ENCODE measurements at places on chromosomes 7 and 10. TPM values are rescaled to one million over a fixed set of nuclear protein-coding genes. Genes with fewer than 3 reads are reported as not detected.

- no peak for DNase-seq
- no peaks in the 10 kb centered on the region for H3K36me3 ChIP-seq
- no peaks in the 10 kb centered on the region for H3K4me1 ChIP-seq
- H3K27me3 ChIP-seq: no peaks in the 10 kb centered on the region
These were observed 229.5 kb downstream of the CNTNAP2 start for GRCh38 chr7:146346096-146346495.

GRCh38 chr10:116760919-116761318, 18.6 kb upstream of the HSPA12A start:
- H3K27ac ChIP-seq: no peak overlapping the region
- H3K27me3 ChIP-seq: no peaks in the 10 kb centered on the region
- no peak overlapping the region for H3K4me3 ChIP-seq

GRCh38 chr10:34474009-34474376, 341.1 kb downstream of the PARD3 start:
- H3K4me1 ChIP-seq: peaks cover 14% of the 10 kb centered on the region
- H3K27me3 ChIP-seq: no peaks in the 10 kb centered on the region
- H3K4me3 ChIP-seq: no peak overlapping the region
- no peak for DNase-seq

- no peaks in the 10 kb centered on the region for H3K27me3 ChIP-seq
- peak overlapping the region; percentile 91 for H3K27ac ChIP-seq
- no peak for DNase-seq
- H3K36me3 ChIP-seq: no peaks in the 10 kb centered on the region
- H3K4me3 ChIP-seq: no peak overlapping the region
- peaks cover under 1% of the 10 kb centered on the region for H3K4me1 ChIP-seq
These were observed 33.7 kb downstream of the PRKAG2 start for GRCh38 chr7:151843181-151843580.

- no peak overlapping the region for H3K27ac ChIP-seq
- no peaks in the 10 kb centered on the region for H3K36me3 ChIP-seq
- no peaks in the 10 kb centered on the region for H3K27me3 ChIP-seq
- H3K4me3 ChIP-seq: no peak overlapping the region
- no peak for DNase-seq
- no peaks in the 10 kb centered on the region for H3K4me1 ChIP-seq
These were observed 58.1 kb downstream of the ITGA8 start for GRCh38 chr10:15661574-15661973.

DNA sequence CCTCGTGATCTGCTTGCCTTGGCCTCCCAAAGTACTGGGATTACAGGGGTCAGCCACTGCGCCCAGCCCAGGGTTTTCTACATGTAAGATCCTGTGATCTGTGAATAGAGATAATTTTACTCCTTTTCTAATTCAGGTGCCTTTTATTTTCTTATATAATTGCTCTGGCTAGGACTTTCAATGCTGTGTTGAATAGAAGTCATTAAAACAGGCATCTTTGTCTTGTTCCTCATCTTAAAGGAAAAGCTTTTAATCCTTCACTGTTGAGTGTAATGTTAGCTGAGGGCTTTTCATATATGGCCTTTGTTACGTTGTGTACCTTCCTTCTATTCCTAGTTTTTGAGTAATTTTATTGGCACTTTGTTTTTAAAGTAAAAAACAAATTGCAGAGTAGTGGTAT, 26.6 kb downstream of the ANLN start:
- H3K27ac ChIP-seq: no peak overlapping the region
- no peaks in the 10 kb centered on the region for H3K4me1 ChIP-seq
- H3K36me3 ChIP-seq: no peaks in the 10 kb centered on the region
- no peak for DNase-seq

- no peaks in the 10 kb centered on the region for H3K36me3 ChIP-seq
- no peak for DNase-seq
- peaks cover 7% of the 10 kb centered on the region for H3K4me1 ChIP-seq
- H3K4me3 ChIP-seq: no peak overlapping the region
- H3K27me3 ChIP-seq: peaks cover 7% of the 10 kb centered on the region
These were observed 375.2 kb downstream of the RPS24 start for GRCh38 chr10:78408671-78409472.

GRCh38 chr7:94912085-94912484, 4.7 kb downstream of the PPP1R9A start:
- H3K4me1 ChIP-seq: peaks cover 6% of the 10 kb centered on the region
- no peaks in the 10 kb centered on the region for H3K36me3 ChIP-seq
- DNase-seq: no peak
- H3K4me3 ChIP-seq: no peak overlapping the region

DNA sequence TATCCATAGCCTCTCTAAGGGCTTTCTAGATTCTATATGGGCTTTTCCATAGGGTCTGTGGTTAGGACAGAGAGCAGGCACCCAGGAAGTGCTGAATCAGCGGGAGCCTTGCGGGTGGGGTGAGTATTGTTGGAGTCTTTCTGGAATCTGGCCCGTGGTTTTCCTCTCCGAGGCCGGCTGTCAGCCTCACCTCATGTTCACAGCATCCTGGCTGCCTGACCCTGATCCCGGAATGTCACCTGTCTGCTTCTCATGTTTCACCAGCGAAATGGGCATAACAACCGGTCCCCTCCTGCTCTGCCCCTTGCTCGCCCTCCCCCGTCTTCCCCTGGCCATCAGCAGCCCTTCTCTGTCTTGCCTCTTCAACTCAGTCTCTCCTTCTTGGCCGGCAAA, 36.5 kb downstream of the DDIT4 start:
- no peaks in the 10 kb centered on the region for H3K36me3 ChIP-seq
- H3K27ac ChIP-seq: no peak overlapping the region
- no peak for DNase-seq
- H3K4me3 ChIP-seq: no peak overlapping the region
- H3K4me1 ChIP-seq: peaks cover 19% of the 10 kb centered on the region

GRCh38 chr7:25638590-25639244, 410.4 kb upstream of the NPVF start:
- H3K27me3 ChIP-seq: no peaks in the 10 kb centered on the region
- no peak overlapping the region for H3K4me3 ChIP-seq
- H3K36me3 ChIP-seq: no peaks in the 10 kb centered on the region
- DNase-seq: no peak
- no peaks in the 10 kb centered on the region for H3K4me1 ChIP-seq
- H3K27ac ChIP-seq: no peak overlapping the region

- no peak overlapping the region for H3K4me3 ChIP-seq
- no peak for DNase-seq
- H3K27me3 ChIP-seq: no peaks in the 10 kb centered on the region
- no peaks in the 10 kb centered on the region for H3K36me3 ChIP-seq
- no peak overlapping the region for H3K27ac ChIP-seq
These were observed 131.2 kb upstream of the MKI67 start for GRCh38 chr10:128257428-128257827.

DNA sequence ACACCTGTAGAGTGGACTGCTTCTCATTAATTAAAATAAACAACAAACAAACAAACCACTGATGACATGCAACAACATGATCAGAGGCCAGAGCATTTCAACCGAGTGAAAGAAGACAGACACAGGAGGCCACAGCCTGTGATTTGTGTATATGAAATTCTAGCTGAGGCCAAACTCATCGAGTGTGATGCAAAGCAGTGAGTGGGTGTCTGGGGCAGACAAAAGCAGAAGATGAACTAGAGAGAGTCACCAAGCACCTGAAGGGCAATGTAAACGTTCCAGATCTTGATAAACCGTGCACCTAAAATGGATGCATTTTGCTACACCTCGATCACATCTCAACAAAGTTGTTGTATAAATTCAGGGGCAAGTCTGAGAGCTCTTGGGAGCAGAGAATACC, 108.4 kb downstream of the KLF6 start:
- H3K27me3 ChIP-seq: no peaks in the 10 kb centered on the region
- no peaks in the 10 kb centered on the region for H3K4me1 ChIP-seq
- no peak for DNase-seq

GRCh38 chr7:151006590-151007300, 15.9 kb downstream of the NOS3 start:
- H3K36me3 ChIP-seq: no peaks in the 10 kb centered on the region
- H3K4me1 ChIP-seq: peaks cover 2% of the 10 kb centered on the region
- DNase-seq: no peak
- H3K27ac ChIP-seq: no peak overlapping the region

DNA sequence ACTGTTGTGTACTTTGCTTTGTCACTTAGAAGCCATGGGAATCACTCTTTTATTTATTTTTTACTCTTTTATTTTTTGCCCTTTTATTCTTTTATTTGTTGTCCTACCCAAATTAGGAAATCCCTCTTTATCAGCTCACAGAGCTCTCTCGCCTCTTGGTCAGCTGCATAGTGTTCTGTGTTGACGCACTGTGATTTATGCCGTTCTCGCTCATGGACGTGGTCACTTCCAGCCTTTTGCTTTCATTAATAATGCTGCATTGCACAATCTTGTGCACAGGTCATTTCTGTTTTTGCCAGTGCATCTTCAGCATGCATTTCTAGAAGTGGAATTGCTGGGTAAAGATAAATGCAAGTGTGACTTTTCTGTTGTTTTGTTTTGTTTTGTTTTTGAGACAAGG, 42.3 kb downstream of the FBH1 start:
- H3K4me3 ChIP-seq: no peak overlapping the region
- H3K4me1 ChIP-seq: peaks cover 18% of the 10 kb centered on the region
- H3K27me3 ChIP-seq: no peaks in the 10 kb centered on the region
- peaks cover 14% of the 10 kb centered on the region for H3K36me3 ChIP-seq
- no peak for DNase-seq
- H3K27ac ChIP-seq: peak overlapping the region; percentile 70

DNA sequence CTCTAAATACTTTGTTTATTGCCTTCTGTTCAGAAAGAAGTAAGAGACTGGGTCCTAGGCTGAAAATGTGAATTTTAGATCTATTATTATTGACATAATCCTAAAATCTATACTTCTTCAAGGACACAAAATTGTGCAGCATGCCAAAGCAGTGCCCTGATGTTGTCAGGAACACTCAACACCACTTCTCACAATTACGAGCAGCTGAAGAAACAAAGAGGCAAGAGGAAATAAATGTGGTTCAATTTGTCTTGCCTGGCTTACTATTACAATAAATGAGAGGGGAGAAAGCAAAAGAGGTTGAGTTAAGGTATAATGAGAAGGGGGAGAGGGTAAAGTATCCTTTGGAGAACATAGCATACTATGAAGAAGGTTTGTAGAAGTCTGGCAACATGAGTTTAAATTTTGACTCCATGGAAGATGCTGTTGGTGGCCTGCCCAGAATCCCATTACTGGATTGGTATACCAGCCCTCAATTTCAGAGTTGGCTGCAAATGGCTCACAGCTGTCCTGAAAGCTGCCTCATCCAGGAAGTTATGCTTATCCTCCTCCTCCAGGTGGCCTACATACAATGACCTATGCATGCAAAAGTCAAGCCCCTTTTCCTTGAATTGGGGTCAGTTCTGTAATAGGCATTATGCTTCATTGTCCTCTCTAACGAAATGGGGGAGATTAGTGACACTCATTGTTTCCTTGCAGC, 274.6 kb upstream of the SMIM30 start:
- no peak overlapping the region for H3K27ac ChIP-seq
- no peak overlapping the region for H3K4me3 ChIP-seq
- DNase-seq: no peak
- no peaks in the 10 kb centered on the region for H3K36me3 ChIP-seq

GRCh38 chr10:124106241-124106879, 13.0 kb upstream of the CHST15 start:
- H3K4me3 ChIP-seq: no peak overlapping the region
- H3K27me3 ChIP-seq: no peaks in the 10 kb centered on the region
- no peak for DNase-seq
- H3K27ac ChIP-seq: peak overlapping the region; percentile 34
- no peaks in the 10 kb centered on the region for H3K36me3 ChIP-seq
- H3K4me1 ChIP-seq: no peaks in the 10 kb centered on the region

DNA sequence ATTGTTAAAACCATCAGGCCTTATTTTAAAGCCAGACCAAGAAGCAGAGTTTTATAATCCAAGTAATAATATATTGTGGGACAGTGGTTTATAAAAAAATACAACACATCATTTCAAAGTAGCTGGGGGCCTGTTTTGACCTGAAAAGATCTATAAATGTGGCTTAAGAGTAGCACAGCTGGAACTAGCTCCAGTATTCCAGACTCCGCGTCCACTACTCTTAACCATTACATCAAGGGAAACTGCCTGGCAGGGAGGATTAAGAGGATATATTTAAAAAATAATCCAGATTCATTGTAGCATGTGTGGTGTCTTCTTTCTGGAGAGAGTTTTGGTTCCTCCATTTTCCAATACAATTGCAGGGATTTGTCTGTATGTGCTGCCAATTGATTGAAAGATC, 67.3 kb downstream of the MET start:
- H3K4me1 ChIP-seq: peaks cover 45% of the 10 kb centered on the region
- H3K36me3 ChIP-seq: no peaks in the 10 kb centered on the region
- no peak for DNase-seq

DNA sequence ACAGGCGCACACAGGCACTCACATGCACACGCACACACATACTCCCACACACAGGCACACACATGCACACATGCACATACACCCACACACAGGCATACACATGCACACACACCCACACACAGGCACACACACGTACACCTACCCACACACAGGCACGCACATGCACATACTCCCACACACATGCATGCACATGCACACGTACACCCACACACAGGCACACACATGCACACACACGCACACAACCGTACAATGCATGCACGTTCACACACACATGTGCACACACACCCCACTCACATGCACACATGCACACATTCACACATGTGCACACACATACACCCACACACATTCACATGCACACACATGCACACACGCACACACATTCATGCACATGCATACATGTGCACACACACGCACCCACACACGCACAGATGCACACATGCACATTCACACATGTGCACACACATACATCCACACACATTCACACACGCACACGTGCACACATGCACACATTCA, 59.3 kb downstream of the MKI67 start:
- no peaks in the 10 kb centered on the region for H3K36me3 ChIP-seq
- no peak for DNase-seq
- no peaks in the 10 kb centered on the region for H3K27me3 ChIP-seq

DNA sequence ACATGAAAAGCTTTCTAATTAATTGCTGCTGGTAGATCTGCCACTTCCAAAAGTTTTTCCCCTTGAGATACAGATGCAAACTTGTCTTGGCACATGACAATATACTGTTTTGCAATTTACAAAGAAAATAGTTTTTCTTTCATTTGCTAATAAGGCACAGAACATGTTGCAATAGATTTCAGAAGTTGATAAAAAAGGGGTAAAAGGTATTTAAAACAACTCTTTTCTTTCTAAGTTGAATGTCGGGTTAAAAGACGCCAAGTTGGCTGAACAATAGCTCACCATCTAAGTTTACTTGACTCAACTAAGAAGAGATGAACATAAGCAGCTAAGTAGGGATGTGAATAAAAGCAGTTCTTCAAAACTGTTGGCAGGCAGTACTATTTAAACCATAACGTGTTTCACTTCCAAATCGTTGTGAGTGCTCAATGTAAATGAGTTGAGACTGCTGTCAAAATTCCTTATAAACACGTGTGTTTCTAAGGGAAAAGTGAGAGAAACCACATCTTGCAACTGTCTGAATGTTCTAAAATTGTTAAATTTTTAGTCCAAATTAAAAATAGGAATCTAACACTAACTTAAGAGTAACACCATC, 14.5 kb upstream of the THSD7A start:
- H3K4me3 ChIP-seq: no peak overlapping the region
- no peaks in the 10 kb centered on the region for H3K36me3 ChIP-seq
- H3K4me1 ChIP-seq: no peaks in the 10 kb centered on the region
- DNase-seq: no peak
- no peaks in the 10 kb centered on the region for H3K27me3 ChIP-seq

CCZ1B gene
- 23.8 TPM for total RNA-seq

HOXA11 gene
- total RNA-seq: not detected

TUBB8 gene
- not detected for total RNA-seq

TET1 gene
- total RNA-seq: 2.1 TPM

NACAD gene
- total RNA-seq: 0.08 TPM

VWDE gene
- 0.59 TPM for total RNA-seq

CH25H gene
- total RNA-seq: 0.08 TPM

NPSR1 gene
- not detected for total RNA-seq

CFAP46 gene
- total RNA-seq: 0.59 TPM

FBXW4 gene
- 25.9 TPM for total RNA-seq

Measured in liver (tissue), 10 donors.